H1 (cell line): ENCODE measurements at places on chromosomes 13 and 19.

- DNase-seq = no peak
Measured at GRCh38 chr13:23003446-23003845, 177.3 kb upstream of the SGCG start.

DNA sequence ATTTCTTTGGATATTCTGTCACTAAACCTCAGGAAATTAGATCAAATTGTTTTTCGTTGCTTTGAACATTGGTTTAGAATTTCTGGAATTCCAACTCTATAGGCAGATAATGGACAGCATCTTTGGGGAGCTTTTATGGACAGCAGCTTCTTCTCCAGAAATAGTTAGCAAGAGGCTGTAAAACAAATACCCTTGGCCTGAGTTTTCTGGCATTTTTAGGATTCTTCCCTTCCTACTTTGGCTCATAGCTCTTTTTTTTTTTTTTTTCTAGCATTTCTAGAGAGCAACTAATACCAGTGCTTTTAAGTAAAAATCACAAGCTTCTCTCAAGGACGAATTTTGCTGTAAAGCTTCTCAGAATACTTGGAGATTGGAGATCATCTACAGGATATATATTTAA is 169.8 kb upstream of the SPRY2 start:
- DNase-seq = no peak

- no peak for DNase-seq
Measured at GRCh38 chr19:1560286-1560882, 7.7 kb downstream of the MEX3D start.

- DNase-seq = no peak
Measured at GRCh38 chr19:1264801-1265614, 4.1 kb upstream of the CIRBP start.

- DNase-seq = no peak
Measured at GRCh38 chr13:19862481-19863313, 752 bp downstream of the ZMYM5 start.

GRCh38 chr19:29681422-29682235 is 16.4 kb downstream of the PLEKHF1 start:
- DNase-seq = no peak

- DNase-seq = peak; percentile 97
Measured at GRCh38 chr19:58400916-58401839, 5.7 kb downstream of the RNF225 start.

DNA sequence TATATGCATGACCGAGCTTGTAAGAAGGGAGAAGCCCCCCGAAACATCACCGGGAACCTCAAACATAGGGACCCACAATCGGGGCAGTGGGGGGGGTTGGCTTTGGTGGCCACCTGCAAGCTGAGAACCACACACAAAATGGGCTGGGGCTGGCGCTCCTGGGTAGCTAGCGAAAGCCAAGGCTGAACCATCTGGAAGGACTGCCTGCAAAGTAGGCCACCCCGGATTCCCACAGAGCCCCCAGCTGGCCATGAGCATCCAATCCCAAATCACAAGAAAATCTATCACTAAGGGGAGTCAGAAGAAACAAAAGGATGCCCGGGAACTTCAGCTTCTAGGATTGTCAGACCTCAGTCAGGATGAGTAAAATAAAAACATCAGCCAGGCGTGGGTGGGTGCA is 2.8 kb upstream of the PSPN start:
- no peak for DNase-seq

GRCh38 chr13:113666329-113666670 is 719 bp upstream of the GRK1 start:
- no peak for DNase-seq

- no peak for DNase-seq
Measured at GRCh38 chr19:48443731-48444128, 2.1 kb upstream of the GRWD1 start.

DNA sequence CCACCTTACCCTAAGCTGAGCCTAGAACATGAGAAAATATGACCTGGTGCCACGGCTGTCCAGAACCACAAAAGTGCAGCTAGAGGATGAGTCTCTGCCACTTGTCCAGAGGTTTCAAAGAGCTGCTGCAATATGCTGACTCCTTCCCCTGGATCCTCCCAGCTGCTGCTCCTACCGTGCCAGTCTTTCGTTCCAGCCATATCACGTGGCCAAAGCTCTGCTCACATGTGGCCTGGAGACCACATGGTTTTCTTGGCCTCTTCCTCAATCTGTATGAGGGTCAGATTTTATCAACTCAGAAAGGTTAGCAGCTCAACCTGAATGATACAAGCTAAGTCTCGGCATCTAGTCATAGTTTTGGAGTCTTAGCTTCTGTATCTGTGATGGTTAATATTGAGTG is 3.2 kb upstream of the SACS start:
- no peak for DNase-seq

GRCh38 chr19:43984687-43985000 is 656 bp downstream of the ZNF155 start:
- no peak for DNase-seq

GRCh38 chr13:103157016-103157415 is 90.8 kb upstream of the SLC10A2 start:
- no peak for DNase-seq

DNA sequence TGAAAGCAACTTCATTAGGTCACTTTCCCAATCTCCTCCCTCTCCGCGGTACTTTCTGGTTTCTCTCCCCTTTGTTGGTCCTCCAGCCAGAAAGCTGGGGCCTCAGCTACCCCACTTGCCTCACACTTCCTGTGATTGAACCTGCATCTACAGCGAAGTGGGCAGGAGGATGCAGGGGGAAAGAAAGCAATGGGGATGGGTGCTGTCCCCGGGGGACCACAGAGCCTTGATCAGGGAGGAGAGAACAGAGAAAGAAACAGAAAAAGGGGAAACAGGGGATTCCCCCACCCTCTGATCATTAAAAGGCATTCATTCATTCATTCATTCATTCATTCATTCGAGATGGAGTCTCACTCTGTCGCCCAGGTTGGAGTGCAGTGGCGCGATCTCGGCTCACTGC is 74.2 kb downstream of the TRPM4 start:
- no peak for DNase-seq

DNA sequence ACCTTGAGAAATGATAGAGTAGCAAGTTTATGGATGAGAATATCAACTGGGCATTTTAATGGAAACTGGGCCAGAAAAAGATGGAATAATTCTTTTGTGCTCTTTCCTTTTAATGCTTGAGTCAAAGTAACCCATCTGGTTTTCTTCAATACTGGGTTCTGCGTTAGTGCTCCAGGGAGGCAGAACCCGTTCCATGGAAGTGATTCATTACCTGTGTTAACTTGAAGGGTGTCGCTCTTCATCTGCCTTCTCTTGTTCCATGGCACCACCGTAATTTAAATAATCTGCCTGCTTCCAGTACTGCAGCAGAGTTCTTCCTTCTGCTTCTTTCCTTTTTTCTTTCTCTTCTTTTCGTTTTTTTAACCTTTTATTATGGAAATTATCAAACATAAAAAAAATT is 14.7 kb upstream of the USP12 start:
- no peak for DNase-seq

DNA sequence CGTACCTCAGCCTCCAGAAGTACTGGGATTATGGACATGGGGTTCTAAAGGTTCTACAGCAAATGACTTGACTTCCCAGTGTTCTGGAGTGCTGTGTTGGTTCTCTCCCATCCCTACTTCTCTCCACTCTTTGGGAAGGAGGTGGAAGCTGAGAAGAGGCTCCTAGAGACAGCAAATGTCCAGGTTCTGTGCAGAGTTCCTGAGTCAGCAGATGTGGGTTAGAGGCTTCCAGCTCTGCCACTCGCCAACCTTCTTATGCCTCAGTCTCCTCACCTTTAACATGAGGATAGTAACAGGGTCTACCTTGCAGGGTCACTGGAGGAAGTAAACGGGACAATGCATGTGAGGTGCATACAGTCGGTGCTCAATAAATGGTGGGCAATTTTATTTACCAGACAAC is 80.5 kb upstream of the VSTM2B start:
- no peak for DNase-seq

GRCh38 chr13:47087841-47088240 is 191.0 kb upstream of the HTR2A start:
- DNase-seq = no peak

- DNase-seq = no peak
Measured at GRCh38 chr13:109785892-109786450, 412 bp downstream of the IRS2 start.

DNA sequence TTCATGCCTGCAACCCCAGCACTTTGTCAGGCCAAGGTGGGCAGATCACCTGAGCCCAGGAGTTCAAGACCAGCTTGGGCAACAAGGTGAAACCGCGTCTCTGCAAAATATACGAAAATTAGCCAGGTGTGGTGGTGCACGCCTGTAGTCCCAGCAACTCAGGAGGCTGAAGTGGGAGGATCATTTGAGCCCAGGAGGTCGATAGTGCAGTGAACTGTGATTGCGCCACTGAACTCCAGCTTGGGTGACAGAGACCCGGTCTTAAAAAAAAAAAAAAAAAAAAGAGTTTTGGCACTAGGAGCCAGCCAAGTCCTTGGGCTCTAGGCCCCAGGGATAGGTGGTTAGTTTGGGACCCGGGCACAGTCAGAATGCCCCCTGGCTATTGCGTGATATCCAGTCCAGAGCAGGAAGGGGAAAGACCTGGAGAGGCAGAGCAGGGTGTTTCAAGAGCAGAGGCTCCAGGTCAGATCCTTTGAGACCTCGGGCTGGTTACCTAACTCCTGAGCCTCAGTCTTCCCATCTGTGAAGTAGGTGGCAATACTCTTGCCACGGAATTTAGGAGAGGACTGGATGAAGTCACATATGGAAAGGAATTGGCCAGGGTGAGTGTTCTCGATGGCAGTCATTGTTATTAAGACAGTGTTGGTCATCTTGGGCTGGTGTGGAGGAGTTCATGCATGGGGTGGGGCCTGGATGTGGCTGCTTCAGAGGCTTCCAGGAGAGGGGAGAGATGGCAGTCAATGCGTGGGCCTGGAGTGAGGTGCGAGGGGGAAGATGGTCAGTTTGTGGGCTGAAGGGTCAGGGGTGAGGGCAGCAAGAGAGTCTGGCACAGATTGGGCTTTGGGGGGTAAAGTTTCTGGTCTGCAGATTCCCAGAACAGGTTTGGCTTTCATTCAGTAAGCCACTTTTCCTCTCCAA is 2.8 kb downstream of the PPP1R37 start:
- no peak for DNase-seq

DNA sequence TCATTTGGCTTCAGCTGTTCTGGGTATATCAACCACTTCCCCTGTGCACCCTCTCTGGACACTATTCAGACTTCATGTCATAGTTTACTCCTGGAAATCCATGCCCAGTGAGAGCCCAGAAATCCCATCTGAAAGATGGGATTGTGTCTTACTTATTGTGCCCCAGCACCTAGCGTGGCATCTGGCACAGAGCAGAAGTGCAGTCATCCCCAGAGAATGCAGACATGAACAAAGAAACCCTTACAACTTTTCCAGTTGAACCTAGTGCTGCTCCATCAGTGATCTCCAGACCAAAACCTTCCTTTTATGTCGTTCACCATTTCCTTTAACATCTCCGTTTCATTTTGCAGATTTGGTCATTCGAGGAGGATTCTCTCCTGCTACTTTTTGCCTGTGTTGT is 60.6 kb downstream of the MBNL2 start:
- no peak for DNase-seq

- no peak for DNase-seq
Measured at GRCh38 chr13:105333416-105333815, 1202.0 kb downstream of the EFNB2 start.

DNA sequence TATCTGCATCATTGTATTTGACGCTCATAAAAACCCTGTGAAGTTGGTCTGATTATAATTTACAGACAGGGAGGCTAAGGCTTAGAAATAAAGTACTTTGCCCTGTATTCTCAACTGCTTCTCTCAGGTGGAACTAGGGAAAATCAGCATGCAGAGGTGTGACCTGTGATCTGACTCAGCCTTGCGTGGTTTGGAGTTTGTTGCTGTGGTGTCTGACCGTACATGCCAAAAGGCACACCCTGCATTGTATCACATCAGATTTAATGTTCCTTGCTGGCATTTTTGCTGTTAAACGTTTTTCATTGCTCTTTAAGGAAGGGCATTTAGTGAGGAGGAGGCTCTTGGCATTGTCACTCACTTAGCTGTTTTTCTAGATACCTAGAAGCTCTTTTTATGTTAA is 58.8 kb upstream of the C1QTNF9B start:
- no peak for DNase-seq

GRCh38 chr13:110475550-110476219 is 85.8 kb downstream of the RAB20 start:
- no peak for DNase-seq

DNA sequence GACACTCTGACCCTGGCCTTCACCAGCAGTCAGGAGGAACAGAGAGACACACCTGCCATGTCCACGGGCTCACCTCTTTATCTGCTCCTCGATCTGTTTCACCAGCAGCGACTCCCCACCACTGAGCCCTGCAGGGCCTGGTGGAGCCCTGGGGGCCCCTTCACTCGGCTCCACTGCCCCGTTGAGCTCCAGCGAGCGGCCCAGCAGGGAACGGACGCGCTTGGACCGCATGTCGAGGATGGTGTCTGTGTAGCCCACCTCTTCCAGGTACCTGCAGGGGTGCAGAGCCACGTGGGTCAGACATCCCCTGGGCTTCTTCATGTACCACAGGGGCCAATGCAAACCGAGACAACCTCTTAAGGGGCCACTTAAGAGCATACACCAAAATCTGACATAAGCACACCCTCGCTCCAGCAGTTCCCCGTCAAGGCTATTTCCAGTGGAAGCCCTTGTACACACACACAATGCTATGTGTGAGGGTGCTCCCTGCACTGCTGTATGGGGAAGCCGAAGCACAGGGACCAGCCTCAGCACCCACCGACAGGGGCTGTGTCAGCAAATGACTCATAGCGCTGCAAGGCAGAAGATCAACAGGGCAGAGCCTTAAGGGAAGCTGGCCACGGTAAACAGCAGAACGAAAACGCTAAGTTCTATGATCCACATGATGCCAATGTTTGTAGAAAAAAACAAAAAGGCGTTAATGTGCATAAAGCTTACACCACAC is 12.7 kb upstream of the FKRP start:
- DNase-seq = no peak

DNA sequence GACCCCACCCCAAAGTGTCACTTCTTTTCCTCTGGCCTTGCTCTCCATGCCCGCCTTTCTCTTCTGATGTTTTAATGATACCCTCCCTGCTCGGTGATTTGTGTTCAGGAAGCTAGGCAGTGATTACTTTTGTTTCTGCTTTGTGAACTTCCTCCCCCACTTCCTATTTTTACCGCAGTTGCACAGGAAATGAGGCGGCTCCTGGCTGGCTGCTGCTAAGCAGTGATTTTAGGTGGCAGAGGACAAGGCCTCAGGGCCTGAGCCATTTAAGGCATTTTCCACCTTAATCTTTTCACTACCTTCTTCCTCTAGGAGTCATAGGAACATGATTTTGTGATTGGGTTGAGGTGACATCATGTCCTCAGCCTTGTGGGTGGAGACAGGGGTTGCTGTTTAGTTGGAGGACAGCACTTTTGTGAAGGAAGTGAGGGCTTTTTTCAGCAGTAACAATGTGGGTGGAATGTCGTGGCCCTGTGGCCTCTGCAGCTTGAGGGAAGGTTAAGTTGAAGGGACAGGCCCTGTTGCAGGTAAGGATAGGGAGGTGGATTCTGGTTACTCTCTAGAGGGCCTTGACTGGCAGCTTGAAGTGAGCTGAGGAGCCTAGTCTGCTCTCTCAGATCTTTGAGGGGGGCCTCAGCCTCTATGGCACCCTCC is 15.7 kb downstream of the GARRE1 start:
- DNase-seq = no peak

GRCh38 chr19:46786236-46787039 is 2.0 kb downstream of the SLC1A5 start:
- DNase-seq = no peak

GRCh38 chr13:71851498-71852409 is 15.2 kb downstream of the DACH1 start:
- DNase-seq = no peak
